ENCODE measurements at places on chromosomes 12 and 14.

- DNase-seq = no peak
Measured at GRCh38 chr12:6553051-6553868, 2.6 kb downstream of the IFFO1 start.

- DNase-seq = peak; percentile 65
Measured at GRCh38 chr14:88013750-88014349, 8.9 kb downstream of the GPR65 start.

- DNase-seq = no peak
Measured at GRCh38 chr14:34650786-34651584, 21.0 kb upstream of the SNX6 start.

- DNase-seq = no peak
Measured at GRCh38 chr12:13250416-13250815, 53.9 kb downstream of the EMP1 start.

DNA sequence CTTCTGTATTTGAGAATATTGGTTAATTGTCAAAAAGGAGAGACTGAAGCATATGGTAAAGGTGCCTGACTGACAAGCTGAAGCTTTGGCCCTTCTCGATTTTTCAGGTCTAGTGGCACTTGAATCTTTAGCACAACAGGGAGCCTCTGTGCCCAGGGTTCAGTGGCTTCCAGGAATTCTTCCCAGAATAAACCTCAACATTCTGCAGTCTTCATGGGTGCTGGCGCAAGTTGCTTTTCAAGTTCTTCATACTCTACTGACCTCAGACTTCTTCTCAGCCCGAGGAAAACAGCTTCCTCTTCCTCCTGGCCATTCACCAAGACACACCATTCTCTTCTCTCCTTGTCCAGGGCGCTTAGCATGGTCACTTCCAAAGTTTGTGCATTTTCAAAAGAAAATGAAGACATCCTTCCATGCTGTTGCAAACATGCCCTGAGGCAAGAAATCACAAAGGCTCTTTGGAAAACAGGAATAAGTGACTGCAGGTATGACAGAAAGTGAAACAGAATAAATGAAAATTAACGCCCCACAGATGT is 89.9 kb downstream of the MGST1 start:
- DNase-seq = no peak

DNA sequence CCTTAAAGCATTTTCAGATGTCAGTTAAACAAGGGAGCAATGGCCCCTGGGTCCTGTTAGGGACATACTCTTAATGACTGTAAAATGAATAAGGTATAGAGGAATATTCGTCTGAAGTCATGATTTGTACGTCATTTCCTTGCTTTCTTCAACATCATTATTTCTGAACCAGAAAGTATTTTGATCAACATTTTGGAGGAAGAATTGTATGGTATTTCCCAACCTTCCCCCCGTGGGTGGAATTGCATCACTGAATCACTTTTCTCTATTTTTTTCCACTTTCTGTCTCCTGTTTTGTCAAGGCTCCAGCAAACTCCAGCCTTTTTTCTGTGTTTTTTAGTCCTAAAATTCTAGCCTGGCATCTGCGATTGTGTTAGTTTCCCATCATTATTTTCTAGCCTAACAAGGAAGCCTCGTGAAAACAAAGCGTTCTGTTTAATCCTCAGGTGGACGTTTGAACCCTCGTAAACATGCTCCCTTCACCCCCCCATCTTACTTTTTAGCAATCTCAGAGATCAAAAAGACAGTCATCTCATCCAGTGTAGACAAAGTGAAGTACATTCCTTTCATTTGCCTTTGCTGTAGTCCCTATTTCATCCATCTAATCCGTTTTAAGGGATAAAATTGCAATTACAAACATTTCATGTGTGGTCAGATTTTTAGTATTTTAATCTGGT is 62.3 kb downstream of the ETV6 start:
- DNase-seq = no peak

- no peak for DNase-seq
Measured at GRCh38 chr12:74547249-74547648, 9.6 kb downstream of the ATXN7L3B start.

DNA sequence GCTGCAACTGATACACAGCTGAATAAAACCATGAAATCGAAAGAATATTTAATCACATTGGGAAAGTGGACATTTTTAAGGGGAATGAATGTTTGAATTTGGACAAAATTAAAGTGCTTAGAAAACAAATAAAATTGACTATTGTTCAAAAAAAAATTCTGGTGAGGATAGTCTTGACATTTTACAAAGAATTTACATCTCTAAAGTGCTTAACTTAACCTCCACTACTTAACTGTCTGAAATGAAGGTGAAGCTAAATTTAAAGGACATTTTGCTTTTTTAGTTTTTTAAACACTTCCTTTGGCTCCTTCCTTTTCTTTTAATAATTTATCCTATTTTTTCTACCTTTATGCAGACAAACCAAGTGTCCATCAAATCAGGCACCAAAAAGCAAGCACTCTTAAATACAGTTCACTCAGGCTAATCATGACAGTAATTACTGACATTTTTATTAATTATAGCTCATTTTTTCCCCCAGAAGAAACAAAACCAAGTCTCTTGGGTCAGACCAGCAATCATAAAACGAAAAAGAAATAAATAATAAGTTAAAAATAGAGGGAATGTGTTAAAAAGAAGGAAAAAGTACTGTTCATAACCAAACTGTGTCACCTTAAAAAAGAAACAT is 5.7 kb upstream of the CCND2 start:
- no peak for DNase-seq

GRCh38 chr12:24748326-24748725 is 200.6 kb downstream of the BCAT1 start:
- no peak for DNase-seq

DNA sequence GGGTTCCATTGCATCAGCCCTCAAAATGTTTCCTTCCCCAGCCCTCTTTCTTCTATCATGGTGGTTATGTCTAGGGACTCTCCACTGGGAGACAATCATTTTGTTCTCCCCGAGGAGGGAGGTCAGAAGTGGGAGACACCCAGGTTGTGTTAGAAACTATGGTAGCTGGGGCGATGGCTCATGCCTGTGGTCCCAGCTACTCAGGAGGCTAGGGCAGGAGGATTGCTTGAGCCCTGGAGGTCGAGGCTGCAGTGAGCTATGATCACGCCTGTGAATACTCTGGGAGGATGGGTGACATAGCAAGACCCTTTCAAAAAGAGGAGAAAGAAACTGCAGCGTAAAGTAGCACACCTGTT is 13.0 kb upstream of the LRRC23 start:
- no peak for DNase-seq

DNA sequence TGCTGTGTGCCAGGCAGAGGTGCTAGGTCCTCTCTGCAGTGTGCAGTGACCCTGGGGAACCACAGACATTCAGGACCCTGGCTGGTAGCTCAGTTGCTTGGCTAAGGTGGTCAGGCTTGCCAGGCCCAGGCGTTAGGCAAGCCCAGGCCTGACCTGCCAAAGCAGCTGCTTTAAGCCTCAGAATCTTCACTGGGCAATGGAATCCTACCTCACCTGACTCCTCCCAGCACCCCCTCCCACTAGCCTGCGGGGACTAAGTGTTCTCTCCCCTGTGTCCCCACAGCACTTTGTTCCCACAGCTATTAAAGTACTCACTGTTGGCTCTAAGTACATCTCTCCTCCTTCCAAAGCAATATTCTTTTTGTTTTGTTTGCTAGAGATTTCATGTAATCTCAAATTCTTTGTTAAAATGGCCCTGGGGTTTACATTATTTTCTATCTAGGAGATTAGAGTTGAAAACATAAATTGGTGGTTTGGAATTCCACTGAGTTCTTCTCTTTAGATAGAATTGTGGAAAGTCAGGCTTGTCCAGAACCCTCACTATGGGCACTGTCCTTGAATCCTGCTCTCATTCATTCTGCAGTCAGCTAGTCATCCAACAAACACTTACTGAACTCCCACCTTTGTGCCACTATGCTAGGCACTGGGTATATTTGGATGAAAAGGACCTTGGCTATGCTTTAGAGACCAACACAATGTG is 44.4 kb downstream of the DGLUCY start:
- DNase-seq = no peak

DNA sequence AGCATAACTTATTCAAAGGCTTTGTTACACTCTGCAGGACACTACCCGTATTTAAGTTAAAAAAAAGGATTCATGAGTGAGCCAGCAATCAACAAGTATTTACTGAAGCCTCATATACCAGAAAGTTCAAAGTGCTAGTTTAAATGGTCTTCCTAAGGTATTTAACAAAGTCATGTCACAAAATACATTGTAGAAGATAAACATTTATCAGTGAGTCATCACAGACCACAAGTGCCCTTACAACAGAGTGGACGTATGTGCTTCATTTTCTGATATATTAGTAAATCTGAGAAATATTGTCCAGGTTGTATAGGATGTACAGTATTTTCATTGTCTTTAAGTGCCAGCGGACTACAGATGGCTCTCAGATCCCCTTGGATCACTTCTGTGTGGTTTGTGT is 24.2 kb downstream of the FLRT2 start:
- DNase-seq = no peak

- no peak for DNase-seq
Measured at GRCh38 chr14:66072190-66073084, 413.7 kb upstream of the CCDC196 start.

GRCh38 chr14:71243697-71244096 is 336.4 kb downstream of the PCNX1 start:
- no peak for DNase-seq

DNA sequence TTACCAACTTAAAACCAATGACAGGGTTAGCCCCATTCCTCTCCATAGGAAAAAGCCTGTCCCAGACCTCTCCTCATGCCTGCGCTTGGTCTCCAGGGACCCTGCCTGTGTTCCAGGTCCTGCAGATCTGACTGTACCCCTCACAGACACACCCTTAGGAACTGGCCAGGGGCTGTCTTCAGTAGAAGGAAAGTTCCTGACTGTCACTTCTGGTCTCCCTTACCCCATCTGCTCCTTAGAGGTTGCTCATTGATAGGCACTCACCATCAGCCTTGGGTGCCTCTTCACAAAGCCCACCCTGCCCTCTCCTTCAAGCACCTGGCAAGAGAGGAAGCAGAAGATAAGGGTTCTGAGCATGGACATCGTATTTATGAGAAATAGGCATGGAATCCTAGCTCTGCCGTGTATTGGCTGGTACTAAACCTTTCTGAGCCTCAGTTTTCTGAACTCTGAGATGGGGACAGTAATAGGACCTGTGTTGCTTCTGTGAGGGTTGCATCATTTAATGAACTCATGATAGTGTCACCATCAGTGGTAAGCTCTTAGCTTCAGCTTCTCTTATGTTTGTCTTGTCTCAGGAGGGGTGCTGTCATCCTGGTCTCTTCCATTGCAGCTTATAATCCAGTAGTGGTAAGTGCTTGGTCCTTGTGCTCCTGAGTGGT is 7.5 kb downstream of the DHRS2 start:
- DNase-seq = no peak

DNA sequence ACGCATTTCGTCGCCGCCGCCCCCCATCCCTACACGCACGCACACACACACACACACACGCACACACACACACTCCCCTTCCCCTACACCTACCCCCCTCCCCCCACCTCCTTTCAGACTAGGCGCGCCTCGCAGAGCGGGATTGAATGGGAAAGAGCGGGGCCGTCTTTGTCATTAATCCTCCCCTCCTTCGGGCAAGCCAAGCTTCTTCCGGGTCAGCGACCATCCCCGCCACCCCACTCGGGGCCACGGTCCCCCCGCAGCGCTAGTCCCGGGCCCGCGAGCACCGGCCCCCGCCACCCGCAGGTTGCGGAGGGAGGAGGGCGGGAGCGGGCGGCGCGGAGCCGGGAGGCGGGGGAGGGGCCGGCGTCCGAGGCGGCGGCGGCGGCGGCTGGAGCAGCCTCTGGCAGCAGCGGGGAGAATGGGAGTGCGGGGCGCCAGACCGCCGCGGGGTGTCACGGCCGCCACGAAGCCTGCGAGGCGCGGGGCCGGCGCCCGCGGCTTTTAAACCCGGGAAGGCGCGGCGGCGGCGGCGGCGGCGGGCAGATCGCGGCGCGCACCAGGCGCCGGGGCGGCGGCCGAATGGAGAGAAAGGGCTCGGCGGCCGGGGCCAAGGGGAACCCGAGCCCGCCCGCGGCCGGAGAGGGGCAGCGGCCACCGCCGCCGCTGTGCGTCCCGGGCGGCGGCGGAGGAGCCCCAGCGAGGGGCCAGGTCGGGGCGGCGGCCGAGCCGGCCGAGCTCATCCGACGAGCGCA is at the start of gene TTC9:
TTC9 (plus strand) TSS at position 369 of the 755 bp plus-strand sequence; CDS start at position 583, 214 bp downstream.
- DNase-seq = no peak

DNA sequence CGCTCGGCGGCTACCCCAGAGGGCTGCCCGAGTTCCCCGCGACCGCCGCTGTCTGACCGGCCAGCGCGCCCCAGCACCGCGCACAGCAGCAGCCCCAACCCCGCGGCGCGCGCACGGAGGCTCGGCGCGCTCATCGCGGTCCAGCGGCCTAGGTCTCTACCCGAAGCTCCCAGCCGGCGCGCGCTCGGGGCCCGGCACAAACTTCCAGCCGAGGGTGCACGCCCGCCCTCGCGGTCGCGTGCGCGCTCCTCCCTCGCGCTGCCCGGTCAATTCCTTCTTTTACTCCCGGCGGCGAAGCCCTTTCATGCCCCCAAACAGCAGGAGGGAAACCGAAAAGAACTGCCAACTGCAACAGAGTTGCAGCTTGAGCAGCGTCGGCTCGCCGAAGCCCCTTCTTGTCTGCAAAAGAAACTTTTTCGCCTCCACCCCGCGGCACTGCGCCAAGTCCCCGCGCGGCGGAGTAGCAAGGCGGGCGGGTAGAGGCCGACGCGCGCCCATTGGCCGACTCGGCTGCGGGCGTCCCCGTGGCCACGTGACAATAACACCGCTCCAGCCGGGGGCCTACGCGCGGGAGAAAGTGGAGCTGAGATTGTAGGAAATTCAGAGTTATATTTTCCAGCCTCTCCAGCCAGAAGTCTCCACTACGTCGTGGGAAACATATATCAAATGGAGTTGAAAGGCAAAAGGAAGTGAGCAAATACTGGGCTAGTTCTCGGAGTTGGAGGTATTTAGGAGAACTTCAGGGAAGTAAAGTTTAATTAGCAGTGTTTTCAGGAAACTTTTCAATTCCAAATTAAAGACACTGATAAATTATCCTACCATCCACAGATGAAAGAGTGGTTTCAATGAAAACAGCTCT is at the start of gene LRIG3:
LRIG3 (minus strand) TSS at position 403 of the 859 bp plus-strand sequence; CDS start at position 134, 269 bp downstream.
- peak; percentile 37 for DNase-seq

Measured in NCI-H187 (cell line).